ENCODE measurements at places on chromosomes 5 and 9.

DNA sequence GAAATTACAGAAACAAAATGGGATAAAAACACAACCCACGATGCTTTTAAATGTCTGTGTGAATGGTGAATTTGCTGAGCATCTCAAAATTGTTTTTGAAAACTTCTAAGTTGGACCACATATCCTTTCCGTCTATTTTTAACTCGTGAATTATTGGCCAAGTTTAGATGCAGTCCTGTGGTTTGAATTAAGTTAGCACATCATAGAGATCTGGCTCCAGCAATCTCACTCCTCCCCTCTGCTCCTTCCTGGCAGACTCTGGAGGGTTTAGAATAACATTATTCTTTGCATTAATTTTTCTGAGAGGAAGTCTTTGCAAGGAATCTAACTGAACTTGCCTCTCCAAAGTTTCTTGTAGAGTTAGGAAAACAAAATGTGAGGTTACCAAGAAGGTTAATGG is 14.5 kb upstream of the ANKRD55 start:
- no peak for DNase-seq

GRCh38 chr5:43154469-43154868 is 33.8 kb downstream of the ZNF131 start:
- DNase-seq, result no peak

GRCh38 chr5:31992377-31992776 is 181.7 kb downstream of the GOLPH3 start:
- no peak for DNase-seq

DNA sequence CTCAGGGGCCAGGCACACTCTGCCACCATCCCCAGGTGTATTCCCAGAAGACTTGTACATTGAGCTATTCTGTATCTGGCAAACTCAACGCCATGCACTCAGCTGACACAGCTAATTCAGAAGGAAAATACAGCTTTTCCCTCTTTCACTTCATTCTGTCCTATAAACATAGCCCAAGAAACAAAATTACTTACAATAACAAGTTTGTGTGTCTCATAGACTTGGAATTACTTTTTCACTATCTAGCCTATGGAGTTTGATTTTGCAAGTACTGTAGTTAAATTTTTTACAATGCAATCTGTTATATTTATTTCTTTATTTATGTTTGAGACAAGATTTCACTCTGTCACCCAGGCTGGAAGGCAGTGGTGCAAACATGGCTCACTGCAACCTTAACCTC is 125.1 kb upstream of the KLF9 start:
- DNase-seq, result no peak

DNA sequence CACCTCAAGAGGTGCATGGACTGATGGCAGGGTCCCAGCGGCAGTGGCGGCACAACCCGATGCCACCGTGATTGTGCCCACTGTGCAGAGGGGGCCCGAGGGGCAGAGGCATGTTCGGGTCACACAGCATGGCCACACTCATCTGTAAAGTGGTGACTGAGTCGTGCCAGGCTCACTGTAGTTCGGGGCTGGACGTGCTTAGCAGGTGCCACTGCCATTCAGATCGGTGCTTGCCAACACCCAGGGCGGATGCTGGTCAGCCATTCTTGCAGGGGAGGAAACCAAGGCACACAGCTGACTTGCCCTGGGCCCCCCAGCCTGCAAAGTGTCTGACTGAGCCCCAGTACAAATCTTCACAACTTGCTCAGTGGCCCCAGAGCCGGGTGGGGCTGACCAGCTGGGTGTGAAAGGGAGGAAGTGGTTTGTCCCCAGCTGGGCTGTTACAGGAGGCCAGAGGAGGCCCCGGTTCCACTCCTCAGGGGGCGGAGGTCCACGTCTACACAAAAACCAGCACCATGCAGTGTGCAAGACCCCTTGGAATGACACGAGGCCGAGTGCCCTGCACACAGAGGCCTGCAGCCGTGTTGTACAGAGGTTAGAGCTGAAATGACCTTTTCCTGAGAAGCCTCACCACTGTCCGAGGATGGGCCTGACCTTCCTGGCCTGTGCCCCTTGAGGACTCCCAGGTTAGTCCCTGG is 17.9 kb downstream of the FGD3 start:
- DNase-seq, result no peak

- DNase-seq, result no peak
Observed at GRCh38 chr5:126300293-126300692, 122.9 kb upstream of the GRAMD2B start.

DNA sequence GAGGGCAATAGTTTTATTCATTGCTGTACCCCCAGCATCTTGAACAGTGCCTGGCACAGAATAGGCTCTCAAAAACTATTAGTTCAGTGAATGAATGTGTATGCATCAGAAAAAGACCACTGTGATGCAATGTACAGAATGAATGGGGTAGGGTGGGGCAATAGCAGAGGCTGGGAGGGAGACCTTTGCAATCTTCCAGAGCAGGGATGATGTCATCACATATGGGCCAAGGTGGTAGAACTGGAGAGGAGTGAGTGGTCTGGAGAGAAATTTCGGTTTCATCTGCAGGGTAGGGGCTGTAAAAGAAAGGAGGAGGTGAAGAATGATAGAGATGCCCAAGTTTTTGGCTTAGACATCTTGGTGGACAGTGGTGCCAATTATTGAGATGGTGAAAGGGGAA is 23.4 kb upstream of the ARAP3 start:
- DNase-seq, result no peak

DNA sequence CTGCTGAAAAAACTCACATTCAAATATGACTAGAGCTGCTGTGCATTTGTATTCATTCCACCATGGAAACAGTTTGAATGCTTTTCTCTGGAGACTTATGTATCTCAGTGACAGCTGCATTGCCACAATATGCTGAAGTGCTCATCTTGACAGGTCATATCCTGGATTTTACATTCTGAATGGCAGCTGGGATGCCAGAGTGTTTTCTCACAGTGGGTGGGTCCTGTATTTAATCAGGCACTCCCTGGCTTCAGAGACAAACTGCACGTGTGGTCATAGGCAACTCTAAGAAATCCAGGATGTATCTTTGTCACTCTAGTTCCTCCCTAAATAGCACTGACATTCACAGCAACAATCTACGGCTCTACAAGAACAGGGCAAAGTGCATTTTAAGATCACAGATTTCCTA is 75.6 kb downstream of the ST8SIA4 start:
- DNase-seq, result no peak

DNA sequence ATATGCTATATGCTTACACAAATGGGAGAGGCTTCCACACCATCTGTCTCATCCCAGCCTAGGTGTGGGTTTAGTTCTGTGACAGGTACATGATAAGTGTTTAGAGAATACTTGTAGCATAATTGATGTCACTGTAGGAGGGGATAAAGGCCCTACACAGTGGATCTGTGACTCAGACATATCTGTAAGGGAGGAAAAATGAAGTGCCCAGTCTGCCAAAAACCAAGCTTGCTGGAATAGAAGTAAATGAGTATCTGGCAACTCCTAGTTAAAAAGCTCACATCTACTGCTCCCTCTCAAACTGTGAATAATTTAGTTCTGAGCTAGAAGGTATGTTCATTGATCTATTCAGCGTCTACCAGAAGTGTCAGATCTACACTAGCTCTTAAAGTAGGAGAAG is 38.9 kb upstream of the FAM174A start:
- DNase-seq, result no peak

- DNase-seq, result no peak
Observed at GRCh38 chr5:1155191-1156032, 43.5 kb upstream of the SLC12A7 start.

DNA sequence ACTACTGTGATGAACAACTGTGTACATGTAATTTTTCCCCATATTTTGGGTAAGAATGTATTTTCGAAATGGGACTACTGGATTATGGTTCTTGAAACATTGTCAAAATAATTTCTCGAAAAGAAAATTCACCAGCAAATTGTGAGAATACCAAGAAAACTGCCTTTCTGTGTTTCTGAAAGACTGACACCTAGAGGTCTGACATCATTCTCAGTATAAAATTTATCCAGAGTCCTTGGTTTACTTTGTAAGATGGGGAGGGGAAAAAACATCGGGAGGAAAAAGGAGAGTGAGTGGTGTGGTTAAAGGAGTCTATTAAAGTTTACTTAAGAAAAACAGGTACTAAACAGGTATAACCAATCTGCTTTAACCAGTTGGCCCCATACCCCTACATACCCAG is 149.2 kb downstream of the CEP120 start:
- no peak for DNase-seq

- no peak for DNase-seq
Observed at GRCh38 chr5:1763960-1764605, 35.6 kb downstream of the MRPL36 start.

GRCh38 chr5:135243556-135244285 is 155.3 kb downstream of the MACROH2A1 start:
- DNase-seq, result no peak

- no peak for DNase-seq
Observed at GRCh38 chr9:20028192-20028848, 239.5 kb upstream of the SLC24A2 start.

GRCh38 chr9:133374612-133375115 is 1.2 kb downstream of the SURF4 start:
- no peak for DNase-seq

- DNase-seq, result peak; percentile 39
Observed at GRCh38 chr9:94065535-94065961, 18.7 kb upstream of the PTPDC1 start.

GRCh38 chr5:6905423-6905822 is 192.2 kb downstream of the TENT4A start:
- DNase-seq, result no peak

- DNase-seq, result no peak
Observed at GRCh38 chr9:78393340-78393739, 96.4 kb downstream of the PSAT1 start.

- no peak for DNase-seq
Observed at GRCh38 chr5:109309326-109310063, 100.3 kb downstream of the PJA2 start.

GRCh38 chr5:141533897-141534296 is 45.0 kb downstream of the PCDHGC5 start:
- DNase-seq, result no peak

DNA sequence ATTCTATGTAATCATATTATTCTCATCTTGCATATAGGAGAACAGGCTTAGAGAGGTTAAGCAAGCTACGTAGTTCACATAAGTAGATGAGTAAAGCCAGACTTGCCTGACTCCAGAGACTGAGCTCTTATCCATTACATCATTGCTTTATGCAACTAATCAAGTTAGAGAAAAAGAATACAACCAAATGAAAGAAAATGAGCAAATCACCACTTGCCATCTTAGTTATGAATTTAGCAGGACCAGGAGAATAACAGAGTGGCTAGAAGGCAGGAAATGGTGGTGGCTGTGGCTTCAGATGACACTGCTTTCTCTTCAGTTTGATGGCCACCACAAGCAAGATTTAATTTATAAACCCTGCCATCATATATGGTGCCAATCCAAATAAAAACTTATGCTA is 26.6 kb downstream of the POC5 start:
- DNase-seq, result no peak

GRCh38 chr5:99866740-99867139 is 668.4 kb upstream of the FAM174A start:
- no peak for DNase-seq

GRCh38 chr5:13930541-13931171 is 13.8 kb downstream of the DNAH5 start:
- no peak for DNase-seq

DNA sequence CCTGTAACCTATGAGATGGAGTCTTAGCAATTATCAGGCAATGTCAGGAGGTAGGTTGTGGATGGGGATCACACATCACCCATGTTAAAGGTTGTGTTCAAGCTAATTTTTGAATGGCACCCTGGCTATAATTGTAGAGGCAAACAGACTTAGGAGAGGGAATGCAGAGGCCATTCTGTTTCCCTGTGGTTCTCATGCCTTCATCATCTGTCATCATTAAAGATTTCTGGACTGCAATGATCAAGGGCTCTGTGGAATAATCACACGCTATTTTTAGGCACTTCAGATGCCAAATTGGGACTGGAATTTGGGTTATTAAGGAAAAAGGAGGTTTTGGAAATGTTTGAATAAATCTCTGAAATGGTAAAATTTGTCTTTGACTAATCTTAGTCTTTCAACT is 1065.4 kb downstream of the TAF11L14 start:
- DNase-seq, result no peak

DNA sequence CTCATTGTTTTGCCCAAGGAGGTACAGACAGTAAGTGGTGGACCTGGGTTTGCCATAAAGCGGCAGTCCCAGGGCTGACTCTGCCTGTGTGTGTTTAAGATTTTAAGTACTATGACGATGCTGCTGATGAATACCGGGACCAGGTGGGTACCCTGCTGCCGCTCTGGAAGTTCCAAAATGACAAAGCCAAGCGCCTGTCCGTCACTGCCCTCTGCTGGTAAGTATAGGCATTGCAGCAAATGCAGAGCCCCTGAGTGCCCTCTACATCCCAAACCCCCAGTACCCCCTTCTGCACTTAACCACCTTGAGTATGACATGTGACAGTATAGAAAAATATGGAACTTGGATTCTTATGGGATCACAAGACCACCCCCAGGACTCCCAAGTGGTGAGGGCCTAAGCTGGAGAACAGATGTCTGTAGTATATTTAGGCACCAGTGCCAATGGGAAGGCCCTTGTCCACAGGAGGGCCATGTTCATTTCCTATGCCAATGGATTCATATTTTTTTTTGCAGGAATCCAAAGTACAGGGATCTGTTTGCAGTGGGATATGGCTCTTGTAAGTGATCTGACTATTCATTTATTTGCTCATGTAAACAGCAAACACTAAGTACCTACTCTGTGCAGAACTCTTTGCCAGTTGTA is 22.0 kb downstream of the ENHO start:
- peak; percentile 44 for DNase-seq

DNA sequence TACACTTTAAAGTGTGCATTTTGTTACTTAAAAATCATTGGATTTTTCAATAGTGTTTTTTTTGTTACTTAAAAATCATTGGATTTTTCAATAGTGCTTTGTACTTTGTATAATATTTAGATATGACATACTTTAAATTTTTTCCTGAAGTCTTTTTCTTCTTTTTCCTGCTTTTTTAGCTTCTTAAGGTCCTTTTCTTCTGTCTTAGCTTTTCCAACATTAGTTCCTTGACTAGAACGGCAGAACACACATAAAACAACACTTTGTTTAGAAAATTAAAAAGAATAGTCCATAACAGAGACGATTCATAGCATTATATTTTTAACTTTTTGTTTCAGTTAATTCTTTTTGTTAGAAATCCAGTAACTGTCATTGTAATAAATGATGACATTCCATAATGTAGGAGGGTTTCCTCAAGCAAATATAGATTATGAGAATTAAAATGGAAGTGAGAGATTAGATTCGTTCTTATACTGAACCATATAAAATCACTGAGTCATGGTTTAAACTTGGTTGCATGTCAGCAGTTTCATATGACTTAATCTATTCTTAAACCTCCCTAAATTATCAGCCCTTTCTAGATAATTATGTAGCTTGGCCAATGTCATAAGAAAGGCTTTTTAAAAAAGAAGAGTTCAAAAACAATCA is 45.3 kb upstream of the RICTOR start:
- no peak for DNase-seq

GRCh38 chr5:158874792-158875191 is 224.9 kb downstream of the EBF1 start:
- no peak for DNase-seq
